NCI-H345 (cell line): ENCODE measurements at places on chromosomes 3 and 15.
A peak's percentile ranks its signal among the peaks of the same experiment; 100 is the strongest.

- DNase-seq, result no peak
These were observed 87.6 kb downstream of the LRIG1 start for GRCh38 chr3:66413151-66413751.

DNA sequence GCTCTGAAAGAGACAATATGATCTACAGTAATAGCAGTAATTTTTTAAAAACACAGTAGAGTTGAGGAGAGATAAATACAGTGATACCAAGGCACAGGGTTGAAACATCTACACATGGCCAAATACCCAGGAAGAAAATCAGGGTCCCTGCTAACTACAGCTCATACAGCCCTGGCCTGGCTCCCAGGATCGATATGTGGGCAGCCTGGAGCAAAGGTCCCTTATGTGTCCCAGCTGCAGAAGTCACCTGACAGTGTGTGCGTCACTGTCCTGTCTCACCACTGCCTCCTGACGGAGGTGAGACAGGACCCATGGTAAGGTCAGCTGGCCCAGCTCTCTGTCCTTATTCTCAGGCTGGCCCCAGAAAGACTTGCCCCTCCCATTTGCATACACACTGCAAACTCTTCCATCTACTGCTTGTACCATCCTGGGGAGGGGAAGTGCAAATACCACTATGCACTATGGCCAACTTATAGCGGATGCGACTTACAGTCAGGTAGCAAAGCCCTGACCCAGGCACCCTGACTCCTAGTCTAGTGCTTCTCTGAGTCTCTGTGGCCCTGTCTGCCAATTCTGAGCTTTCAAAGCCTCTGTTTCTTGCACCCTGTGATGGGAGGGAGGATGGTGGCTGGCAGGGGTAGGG, 22.0 kb upstream of the BCL2L10 start:
- DNase-seq, result no peak

DNA sequence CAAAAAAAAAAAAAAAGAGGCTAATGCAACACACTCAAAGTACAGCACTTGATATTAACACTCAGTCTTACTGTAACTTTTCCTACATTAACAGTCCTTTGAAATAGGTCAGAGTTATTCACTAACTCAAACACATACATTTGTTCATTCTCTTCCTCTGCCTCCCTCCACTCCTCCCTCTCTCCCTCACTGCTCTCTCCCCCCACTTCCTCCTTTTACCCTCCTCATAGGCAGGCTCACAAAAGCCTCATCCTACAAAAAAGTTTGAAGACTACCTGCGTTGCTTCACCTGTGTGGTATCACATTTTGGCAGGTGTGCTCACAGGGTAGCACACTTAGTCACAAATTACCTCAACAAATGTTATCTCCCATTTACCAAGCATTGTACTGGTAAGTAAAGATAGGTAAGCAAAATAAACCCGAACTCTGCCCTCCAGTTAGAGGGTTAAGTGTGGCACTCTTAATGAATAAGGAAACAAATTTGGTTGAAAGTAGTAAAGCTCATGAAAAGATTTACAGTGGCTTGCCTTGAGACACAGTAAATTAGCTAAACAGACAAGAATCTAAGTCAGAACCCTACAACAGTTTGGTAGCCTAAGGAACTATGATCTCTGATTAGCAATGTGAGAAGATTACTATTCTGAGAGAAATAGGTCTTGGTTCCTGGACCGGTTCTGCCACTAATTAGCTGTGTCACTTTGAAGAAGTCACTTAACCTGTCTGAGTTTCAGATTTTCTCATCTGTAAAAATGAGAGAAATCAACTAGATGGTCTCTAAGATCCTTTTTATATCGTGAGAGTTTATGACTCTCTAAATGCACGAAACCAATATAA, 151.0 kb upstream of the MLF1 start:
- no peak for DNase-seq

- no peak for DNase-seq
These were observed 17.6 kb upstream of the SLC41A3 start for GRCh38 chr3:126101521-126101982.

GRCh38 chr3:5013021-5013906, 34.0 kb downstream of the BHLHE40 start:
- DNase-seq, result no peak

DNA sequence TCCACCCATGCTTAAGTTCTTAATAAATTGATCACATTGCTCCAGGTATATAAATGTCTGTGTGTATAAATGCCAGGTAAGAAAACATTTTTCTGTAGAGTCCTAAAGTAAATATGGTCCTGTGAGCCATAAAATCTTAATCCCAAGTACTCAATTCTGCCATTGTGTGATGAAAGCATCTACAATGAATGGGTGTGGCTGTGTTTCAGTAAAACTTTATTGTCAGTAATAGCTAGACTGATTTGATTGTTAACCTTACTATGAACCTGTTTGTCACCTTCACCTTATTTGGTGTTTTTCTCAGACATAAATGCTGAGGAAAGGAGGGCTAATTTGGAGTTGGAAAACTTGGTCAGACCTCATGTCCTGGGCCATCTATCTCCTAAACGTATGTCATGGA, 683.5 kb upstream of the GRM7 start:
- DNase-seq, result no peak

GRCh38 chr3:79994397-79994796, 226.6 kb upstream of the ROBO1 start:
- no peak for DNase-seq

GRCh38 chr3:120148187-120148949, 54.1 kb upstream of the GSK3B start:
- no peak for DNase-seq

DNA sequence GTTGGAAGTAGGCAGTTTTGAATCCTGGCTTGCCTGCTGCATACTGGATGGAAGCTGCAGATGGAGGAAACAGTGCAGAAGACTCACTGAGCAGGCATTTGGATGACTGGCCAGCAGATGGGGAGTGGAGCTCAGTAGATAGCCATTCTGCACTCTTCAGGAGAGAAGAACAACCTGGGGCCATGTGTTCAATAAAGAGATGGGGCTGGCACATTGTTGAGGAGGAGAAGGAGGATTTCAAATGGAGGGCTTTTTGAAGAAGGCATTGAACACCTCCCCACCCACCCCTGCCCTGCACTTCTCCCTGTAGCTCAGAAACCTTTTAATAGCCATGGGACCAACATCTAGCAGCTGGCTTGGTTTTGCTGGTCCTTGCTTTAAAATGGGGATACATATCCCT, 109.8 kb downstream of the CACNA1D start:
- DNase-seq, result no peak

DNA sequence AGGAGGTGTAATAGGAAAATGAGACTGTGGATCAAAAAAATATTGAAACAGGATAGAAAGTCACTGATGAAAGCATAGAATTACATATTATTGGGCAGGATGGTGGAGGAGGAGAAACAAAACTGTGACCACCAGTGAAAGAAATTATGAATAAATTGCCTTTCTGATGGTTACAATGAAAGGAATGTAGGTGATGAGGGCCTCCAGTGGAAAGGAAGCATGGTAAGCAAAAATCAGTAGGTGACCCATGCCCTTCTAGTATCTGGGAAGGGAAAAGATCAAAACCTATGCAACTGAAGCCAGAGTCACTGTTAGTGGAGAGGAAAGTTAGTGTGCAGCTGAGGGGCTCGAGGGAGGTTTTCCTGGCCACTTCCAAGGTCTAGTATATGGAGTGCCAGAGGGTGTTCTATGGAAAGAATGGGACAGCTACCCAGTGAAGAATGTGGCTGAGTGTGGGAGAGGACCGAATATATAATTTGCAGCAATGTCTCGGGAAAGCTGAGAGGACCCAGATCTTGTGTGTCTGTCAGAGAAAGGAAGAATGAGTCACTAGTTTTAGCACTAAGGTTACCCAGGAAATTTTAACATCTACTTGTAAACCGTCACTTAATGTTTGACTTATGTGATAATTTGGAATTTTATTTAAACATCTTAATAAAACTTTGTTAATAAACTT, 146.2 kb downstream of the NFKBIZ start:
- DNase-seq, result no peak

DNA sequence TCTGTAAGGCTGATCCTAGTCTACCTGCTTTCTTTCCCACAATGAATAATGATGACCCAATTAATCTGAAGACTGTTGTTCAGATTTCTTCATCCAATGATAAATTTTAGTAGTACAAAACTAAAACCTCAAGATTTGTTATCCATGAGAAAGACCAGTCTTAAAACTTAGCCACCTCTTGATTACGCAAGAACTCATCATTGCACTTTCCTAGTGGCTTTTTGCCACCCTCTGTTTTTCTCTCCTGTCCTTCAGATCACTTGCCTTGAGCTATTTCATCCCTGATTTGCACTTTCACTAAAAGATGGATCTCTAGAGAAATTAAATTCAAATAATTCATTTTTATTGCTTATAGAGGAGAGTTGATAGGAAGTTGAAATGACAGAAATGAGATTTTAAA, 142.7 kb upstream of the RBMS3 start:
- DNase-seq, result no peak

DNA sequence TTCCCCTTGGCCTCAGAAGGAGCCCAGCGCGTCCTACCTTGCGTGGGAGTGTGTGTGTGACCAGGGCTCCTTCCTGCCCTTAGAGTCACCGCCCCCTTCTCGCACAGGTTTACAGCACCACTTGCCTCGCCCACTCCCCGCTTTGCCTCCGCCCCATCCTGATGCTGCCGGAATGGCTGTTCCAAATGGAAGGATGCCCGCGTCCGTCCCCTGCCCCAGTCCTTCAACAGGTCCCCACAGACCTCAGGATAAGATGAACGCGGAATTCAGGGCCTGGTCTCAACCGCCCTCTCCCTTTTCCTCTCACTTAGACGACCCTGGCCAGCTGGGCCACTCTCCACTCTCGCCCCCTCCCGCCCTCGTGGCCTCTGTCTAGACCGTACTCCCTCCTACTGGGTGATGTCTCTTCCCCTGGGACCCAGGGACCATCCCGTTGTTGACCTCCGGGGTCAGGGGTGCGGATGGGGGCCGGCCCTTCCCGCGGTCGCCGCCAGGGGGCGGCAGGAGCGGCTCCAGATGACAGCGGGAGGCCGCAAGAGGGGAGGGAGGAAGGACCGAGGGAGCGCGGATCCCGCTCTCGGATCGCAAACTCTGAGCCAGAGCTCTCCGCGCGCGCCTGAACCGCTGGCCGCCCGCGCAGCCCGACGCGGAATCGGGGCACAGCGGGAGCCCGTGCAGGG, at the start of gene THSD4:
Gene THSD4, plus strand, starts transcription at position 585 of the 680 bp plus-strand sequence.
- peak; percentile 49 for DNase-seq
